ENCODE measurements at places on chromosomes 6 and 20.

DNA sequence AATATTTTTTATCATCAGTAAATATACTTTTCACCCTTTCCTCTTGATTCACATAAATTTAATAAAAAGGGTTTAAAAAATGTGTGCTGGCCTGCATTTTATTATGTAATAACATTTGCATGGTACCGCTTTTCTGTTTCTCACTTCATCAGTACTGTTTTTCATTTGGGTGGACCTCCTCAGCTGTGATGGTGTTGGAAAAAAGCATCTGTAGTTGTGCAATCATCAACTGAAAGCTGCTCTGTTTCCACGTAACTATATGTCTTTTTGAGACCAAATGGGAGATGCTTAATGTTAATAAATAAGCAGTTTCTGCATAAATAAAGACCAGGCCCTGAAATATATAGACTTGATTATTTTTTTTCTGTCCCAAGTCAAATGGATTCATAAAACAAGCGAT lies 31.6 kb upstream of the CENPW start:
- DNase-seq, result no peak

DNA sequence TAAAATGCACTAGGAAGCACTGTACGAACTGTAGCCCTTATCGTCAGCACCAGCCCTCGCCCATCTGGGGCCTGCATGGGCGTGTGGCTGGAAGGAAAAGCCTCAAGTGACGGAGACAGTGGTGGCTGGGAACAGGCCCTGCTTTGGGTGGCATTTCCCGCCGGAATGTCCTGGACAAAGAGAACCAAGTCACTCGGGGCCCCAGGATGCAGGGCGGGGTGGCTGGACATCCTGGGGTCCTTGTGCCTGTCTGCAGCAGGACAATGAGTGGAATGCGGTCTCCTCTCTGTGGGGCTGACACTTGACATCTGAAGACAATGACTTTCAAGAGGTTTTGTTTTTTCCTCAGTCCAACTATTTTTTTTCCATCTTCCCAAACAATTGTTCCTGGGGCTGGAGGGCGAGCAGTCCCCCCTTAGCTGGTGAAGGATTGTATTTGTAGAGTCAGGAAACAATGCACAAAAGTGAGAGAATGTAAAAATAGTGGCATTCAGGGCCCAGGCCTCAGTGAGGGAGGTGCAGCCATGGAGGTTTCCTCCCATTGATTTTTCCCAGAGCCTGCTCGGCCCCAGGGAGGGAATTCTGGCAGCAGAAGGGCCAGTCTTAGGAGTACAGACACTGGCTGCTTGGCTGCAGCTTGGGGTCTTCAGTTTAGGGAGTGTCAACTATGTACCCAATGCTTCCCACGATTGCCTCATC lies 64.4 kb downstream of the PREX1 start:
- DNase-seq, result no peak

GRCh38 chr6:50257322-50257721 lies 207.6 kb upstream of the DEFB112 start:
- DNase-seq, result no peak

DNA sequence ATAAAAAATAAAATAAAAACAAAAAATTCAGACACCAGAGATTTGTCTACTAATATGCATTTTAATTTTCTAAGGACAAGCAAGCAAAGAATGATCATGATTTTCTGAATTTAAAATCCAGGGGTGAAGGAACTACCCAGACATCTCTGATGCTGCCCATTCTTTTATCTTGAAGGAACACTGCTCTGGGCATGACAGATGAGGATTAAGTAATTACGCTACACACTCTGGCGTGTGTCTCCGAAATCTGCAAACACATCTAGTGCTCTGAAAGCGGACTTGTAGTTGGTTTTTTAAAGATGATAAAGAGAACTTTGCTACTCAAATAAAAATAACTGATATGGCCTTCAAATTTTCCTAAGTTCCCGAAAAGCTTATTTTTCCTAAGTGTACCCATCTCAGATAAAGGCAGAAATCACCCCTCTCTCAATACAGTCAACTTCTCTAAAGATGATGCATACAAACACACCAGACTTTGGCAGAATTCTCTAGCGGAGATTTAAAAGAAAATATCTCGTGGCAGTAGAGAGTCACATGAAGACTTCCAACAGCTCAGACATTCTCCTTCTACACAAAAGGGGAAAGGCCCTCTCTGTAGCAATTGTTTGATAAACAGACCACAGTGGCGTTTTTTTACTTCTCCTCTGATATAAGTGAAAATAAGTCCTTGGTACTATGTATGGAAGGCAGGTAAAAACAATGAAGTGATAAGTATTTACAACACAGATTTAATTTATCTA lies 133.8 kb downstream of the BACH2 start:
- no peak for DNase-seq

GRCh38 chr6:107870381-107870780 lies 46.3 kb upstream of the SCML4 start:
- peak; percentile 58 for DNase-seq

DNA sequence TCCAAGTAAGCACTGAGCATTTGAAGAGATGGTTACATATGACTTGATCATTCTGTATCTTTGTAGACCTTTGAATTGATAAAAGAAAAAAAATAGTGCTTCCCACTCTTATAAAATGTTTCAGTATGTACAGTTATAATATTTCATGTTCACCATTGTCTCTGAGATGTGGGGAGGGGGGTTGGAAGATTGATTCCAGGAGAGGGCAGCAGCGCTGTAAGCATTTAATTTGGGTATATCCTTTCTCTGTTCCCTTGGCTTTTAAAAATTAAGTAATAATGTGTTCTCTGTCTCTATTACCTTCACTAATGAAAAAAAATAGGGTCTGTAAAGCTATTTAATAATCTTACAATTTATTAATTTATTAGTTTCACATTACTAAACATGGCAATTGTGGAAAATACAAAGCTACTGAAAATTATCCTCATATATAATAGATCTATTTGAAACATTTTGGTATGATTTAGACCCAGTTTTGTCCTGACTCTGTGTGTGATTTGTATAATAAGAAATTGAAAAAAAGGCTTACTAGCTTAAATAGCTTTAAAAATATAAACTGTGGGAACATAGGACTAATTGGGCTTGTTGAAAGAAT lies 341.2 kb downstream of the CDKAL1 start:
- DNase-seq, result peak; percentile 37

DNA sequence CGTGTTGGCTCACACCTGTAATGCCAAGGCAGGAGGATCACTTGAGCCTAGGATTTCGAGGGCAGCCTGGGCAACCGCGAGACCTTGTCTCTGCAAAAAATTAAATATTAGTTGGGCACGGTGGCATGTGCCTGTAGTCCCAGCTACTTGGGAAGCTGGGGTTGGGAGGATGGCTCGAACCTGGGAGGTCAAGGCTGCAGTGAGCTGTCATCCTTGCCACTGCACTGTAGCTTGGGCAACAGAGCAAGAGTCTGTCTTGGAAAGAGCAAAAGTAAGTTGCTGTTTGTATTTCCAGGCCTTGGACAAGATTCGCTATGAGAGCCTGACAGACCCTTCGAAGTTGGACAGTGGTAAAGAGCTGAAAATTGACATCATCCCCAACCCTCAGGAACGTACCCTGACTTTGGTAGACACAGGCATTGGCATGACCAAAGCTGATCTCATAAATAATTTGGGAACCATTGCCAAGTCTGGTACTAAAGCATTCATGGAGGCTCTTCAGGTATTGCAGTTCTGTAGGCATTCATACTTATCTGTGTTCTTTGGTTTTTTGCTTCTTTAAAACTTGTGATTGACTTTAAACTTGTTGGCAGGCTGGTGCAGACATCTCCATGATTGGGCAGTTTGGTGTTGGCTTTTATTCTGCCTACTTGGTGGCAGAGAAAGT lies 2.3 kb downstream of the HSP90AB1 start:
- no peak for DNase-seq

DNA sequence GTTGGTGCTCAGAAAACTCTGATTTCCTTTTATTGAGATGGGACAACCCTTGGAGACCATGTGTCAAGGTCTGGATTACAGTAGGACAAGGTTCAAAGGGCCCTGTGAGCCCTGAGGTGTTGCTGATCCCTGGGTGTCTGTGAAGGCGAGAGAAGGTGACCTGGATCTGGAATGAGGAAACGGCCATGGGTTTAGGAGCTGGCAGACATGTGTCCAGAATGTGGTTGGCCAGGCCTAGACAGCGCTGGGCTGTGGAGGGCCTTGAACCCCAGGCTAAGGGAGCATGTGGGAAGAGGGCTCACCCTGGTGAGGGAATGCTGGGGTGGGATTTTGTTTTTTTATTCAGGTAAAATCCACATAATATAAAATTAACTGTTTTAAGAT lies 24.9 kb downstream of the PCMTD2 start:
- DNase-seq, result no peak

- no peak for DNase-seq
These were observed 48.3 kb upstream of the RIPPLY2 start for GRCh38 chr6:83804886-83805285.

DNA sequence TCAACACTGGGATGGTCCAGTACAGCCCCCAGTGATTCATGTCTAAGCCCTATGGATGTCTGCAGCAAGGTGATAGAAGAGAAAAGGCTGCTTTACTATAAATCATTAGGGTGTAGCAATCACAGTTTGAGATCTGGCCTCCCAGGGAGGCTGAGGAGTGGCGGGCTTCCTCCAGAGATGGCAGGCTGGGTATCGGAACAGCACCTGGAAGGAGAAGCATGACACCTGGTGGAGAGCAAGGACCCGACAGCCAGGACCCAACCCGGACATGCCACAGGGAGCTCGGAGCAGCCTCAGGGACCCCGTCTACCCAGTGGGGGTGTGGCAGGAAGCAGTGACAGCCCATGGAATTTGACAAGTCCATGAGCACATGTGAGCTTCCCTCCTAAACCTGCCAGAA lies 114.8 kb upstream of the CD93 start:
- peak; percentile 20 for DNase-seq

DNA sequence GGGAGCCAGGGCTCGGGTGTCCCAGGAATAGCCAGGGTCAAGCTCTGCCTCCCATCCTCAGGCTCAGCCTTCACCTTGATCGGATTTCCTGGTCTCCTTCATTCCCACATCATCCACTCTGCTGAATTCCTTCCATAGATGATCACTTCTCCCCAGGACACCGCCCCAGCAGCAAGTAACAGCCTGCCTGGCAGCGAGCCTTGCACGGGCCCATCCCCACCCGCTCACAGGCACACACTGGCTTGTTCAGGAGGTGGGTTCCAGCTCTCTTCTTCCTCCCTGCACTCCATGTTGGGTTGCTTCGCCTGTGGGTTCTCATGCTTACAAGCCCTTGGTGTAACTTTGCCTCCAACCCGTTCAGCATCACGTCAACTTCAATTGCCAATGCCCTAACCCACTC lies 113.0 kb upstream of the IYD start:
- no peak for DNase-seq

- DNase-seq, result no peak
These were observed at the start of gene PTCRA for GRCh38 chr6:42915732-42916131. Gene PTCRA, plus strand, starts transcription at chr6:42916053. Its CDS starts 17 bp downstream, at chr6:42916070.

- DNase-seq, result peak; percentile 74
These were observed 34.9 kb upstream of the MTHFD1L start for GRCh38 chr6:150830439-150831165.

- no peak for DNase-seq
These were observed 57.1 kb downstream of the HLA-A start for GRCh38 chr6:29999416-29999815.

- peak; percentile 59 for DNase-seq
These were observed 41.1 kb upstream of the PTGIS start for GRCh38 chr20:49608752-49609670.

GRCh38 chr6:4961322-4962168 lies 42.3 kb downstream of the RPP40 start:
- peak; percentile 8 for DNase-seq

GRCh38 chr20:24589815-24590177 lies 120.4 kb downstream of the SYNDIG1 start:
- DNase-seq, result no peak

- DNase-seq, result peak; percentile 6
These were observed 96.4 kb upstream of the DUSP22 start for GRCh38 chr6:195861-196360.

DNA sequence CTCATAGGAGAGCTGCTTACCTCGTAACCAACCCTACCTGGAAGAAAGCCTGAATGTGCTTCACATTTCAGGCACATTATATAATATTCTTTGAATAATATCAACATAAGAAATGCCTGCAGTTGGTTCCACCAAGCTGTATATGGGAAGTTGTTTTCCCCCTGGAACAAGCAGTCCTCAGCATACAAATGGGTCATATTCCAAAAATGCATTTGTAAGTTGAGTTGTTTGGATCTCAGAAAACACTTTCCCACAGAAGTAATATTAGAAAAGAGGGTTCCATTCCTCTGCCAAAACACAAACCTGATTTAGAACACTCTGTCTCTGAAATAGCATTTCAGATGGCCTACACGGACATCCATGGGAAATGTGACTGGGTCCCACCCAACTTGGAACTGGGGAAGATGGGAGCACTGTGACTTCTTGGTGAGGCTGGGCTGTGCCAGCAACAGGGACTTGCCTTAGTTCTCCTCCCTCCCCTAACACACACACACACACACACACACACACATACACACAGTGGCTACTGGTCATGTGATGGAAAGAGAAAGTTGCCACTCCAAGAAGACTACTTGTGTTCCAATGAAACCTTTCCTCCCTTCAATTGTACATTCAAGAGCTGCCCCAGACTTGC lies 11.4 kb upstream of the RCAN2 start:
- no peak for DNase-seq

DNA sequence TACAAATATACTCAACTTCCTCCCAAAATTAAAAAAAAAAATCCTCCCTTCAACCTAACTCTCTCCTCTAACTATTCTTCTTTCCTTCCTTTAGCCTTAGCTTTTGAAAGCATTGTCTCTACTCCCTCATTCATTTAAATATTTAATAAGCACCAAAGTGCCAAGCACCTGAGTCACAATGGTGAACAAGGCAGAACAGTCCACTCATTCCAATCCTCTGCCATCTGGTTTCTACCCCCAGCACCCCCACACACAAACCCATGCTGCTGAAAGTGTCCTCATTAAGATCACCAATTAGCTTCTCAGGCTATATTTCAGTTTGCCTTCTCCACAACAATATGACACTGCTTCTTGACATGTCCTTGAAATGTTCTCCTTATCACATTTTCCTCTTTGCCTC lies 76.3 kb downstream of the DTNBP1 start:
- DNase-seq, result peak; percentile 18

GRCh38 chr6:152201120-152201519 lies 393.6 kb downstream of the ESR1 start:
- DNase-seq, result peak; percentile 6

Measured in EH (cell line).